ENCODE measurements at places on chromosomes 5 and 9. TPM values are rescaled to one million over a fixed set of nuclear protein-coding genes. Genes with fewer than 3 reads are reported as not detected.

GRCh38 chr9:96419691-96419969 is 1.5 kb upstream of the ZNF367 start:
- peaks cover 35% of the 10 kb centered on the region for H3K4me1 ChIP-seq
- DNase-seq: no peak
- H3K27me3 ChIP-seq: no peaks in the 10 kb centered on the region
- peaks cover 12% of the 10 kb centered on the region for H3K36me3 ChIP-seq
- peak overlapping the region; percentile 89 for H3K27ac ChIP-seq

DNA sequence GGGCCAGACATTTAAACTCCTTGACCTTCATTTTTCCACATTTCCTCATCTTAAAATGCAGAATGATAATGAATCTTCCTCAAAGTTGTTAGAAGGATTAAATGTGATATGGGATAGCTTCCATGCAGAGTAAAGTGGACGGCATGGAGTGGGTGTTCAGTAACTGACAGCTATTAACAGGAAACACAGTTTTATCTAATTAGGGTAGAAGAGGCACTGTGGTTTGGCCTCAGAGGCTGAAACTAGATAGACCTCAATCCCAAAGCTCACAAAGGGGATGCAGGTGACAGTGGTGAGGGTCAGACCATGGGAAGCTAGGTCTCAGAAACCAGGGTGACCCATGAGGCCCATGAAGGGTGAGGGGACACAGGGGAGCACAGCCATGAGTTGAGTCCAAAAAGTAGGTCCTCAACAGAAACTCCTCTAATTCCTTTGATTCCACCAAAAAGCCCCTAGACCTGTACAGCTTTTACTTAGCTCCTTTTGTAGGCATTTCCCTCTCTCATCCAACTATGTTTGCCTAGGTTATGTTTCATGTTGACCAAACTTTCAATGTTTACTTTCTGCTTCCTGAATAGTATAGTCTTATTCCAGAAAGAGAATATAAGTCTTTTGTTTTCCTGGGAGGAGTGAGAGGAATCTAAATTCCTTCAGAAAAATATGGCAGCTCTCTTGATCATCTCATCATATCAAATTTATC is 27.9 kb upstream of the GLDC start:
- no peaks in the 10 kb centered on the region for H3K36me3 ChIP-seq
- peaks cover 1% of the 10 kb centered on the region for H3K4me1 ChIP-seq
- DNase-seq: no peak
- H3K4me3 ChIP-seq: no peak overlapping the region

DNA sequence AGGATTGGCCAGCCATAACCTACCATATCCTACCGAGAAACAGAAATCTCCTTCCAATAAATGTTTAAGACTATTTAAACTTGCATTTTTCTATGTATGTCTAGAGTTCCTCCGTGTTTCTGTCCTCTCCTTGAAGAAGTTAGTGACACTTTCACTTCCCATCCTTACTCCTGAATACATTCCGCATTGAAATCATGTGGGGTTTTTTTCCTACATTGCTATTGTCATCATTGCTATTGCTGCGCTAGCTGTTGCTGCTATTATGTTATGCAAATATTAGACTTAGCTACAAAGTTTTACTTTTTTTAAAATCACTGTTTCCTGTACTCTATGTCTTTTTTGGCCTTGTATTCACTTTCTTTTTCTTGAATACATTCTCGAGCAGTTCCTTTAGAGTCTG is 83.3 kb upstream of the NEK6 start:
- no peak overlapping the region for H3K27ac ChIP-seq
- peaks cover 6% of the 10 kb centered on the region for H3K36me3 ChIP-seq
- H3K27me3 ChIP-seq: peaks cover 4% of the 10 kb centered on the region
- H3K4me1 ChIP-seq: peaks cover 35% of the 10 kb centered on the region
- no peak for DNase-seq
- no peak overlapping the region for H3K4me3 ChIP-seq

DNA sequence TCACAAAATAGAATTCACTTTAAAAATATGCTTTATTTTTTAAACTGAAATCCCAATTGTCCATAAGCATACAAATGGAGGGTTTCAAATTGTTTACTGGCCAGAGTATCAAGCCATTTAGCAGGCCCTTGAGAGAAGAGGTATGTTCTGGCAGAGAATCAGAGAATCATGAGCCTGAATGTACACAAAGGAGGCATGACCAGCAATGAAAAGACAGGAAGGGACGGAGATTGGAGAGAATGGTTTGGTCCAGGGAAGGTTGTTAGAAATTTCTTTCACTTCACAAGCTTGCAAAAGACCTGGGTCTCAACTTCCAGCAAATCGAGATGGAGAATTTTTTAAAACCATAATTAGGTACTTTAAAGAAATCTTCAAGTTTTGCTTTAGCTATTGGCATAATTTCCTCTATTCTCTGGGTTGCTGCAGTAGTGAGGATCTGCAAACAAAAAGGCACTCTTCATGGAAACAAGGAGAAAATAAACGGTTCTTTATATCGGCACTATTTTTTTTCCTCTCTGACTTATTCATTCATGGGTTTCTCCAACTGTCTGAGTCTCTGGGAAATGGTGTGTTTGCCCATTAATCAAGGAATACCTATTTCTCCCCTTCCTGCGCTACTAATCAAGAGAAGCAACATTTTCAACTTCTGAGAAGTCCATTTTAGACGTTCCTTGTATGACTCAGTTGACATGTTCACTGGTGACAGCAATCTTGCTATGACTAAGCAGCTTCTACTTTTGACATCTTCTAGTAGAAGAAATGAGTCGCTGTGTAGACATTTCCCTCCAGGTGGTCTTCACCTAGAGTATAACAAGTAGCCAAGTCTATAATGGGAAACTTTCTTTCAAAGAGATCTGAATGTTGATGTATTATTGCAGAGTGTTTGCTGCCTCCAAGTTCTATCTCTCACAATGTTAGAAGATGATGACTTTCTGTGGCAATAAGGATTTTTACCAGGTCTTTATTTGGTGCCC is 23.1 kb upstream of the ERCC6L2 start:
- H3K36me3 ChIP-seq: peaks cover 34% of the 10 kb centered on the region
- H3K4me3 ChIP-seq: peak overlapping the region; percentile 32
- H3K27ac ChIP-seq: peak overlapping the region; percentile 29
- no peak for DNase-seq
- no peaks in the 10 kb centered on the region for H3K27me3 ChIP-seq
- peaks cover 35% of the 10 kb centered on the region for H3K4me1 ChIP-seq

DNA sequence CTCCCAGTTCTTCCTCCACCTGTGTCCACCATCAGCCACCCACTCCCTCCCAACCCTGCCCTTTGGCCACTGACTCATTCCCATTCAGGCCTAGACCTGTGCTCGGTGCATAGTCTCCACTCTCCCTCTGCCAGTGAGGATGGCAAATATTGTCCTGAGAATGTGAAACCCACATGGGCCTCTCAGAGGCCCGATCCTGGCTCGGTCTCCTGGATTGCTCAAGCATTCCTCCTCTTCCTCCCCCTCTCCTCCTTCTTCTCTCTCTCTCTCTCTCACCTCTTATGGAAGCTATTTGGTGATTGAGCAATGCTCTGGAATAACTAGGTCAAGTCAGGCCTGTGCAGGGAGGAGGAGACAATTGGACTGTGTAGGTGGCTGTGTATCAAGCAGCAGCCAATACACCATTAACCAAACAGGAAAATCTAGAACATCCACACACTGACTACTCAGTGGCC is 99.9 kb downstream of the KLF4 start:
- H3K27me3 ChIP-seq: no peaks in the 10 kb centered on the region
- DNase-seq: no peak
- H3K27ac ChIP-seq: no peak overlapping the region

DNA sequence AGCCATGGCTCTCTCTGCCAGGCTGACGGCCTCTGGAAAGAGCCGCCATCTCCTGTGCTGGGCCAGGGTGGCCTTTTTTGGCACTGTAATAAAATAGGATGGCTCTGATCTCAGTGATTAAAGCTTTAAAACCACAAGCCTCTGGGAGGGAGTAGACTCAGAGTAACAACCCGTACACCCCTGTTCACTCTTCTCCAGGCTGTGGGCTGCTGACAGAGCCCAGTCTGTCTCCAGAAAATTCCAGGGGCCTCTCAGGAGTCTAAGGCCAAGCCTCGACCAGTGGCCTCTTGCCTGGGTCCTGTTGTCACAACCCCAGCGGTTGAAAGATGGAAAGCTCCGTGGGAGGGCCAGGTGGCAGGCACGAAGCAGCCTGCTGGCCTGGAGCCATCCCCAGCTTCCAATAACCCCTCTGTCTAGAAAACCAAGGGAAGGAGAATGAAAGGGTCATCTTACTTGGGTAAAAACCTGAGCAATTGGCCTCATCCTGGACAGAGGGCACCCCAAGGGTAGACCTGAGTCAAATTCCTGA is 286.7 kb upstream of the ZNF462 start:
- H3K27me3 ChIP-seq: no peaks in the 10 kb centered on the region
- no peak overlapping the region for H3K4me3 ChIP-seq
- no peaks in the 10 kb centered on the region for H3K36me3 ChIP-seq
- H3K27ac ChIP-seq: no peak overlapping the region
- no peak for DNase-seq
- H3K4me1 ChIP-seq: no peaks in the 10 kb centered on the region

- no peak overlapping the region for H3K4me3 ChIP-seq
- peaks cover 46% of the 10 kb centered on the region for H3K27me3 ChIP-seq
- peaks cover 20% of the 10 kb centered on the region for H3K4me1 ChIP-seq
- no peaks in the 10 kb centered on the region for H3K36me3 ChIP-seq
- DNase-seq: no peak
Measured at GRCh38 chr9:36011379-36011778, 25.3 kb upstream of the RECK start.

DNA sequence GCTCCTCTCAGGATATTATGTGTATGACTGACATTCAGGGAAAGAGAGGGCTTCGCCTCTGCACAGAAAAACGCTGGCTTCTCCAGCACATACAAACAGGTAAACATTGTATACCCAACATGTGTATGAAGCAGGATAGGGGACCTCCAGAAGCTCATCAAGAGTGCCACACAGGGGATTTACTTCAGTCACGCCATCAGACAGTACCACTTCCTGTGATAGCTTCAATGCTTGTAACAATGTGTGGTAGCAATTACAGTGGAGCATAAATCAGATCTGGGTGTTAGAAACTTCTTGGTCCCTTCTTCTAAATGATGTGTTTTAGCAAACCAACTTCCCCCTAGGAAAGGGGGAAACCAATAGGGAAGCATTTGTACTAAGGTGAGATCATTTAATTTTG is 160.8 kb downstream of the TSSK1B start:
- H3K4me1 ChIP-seq: peaks cover 25% of the 10 kb centered on the region
- H3K27me3 ChIP-seq: no peaks in the 10 kb centered on the region
- H3K4me3 ChIP-seq: no peak overlapping the region

DNA sequence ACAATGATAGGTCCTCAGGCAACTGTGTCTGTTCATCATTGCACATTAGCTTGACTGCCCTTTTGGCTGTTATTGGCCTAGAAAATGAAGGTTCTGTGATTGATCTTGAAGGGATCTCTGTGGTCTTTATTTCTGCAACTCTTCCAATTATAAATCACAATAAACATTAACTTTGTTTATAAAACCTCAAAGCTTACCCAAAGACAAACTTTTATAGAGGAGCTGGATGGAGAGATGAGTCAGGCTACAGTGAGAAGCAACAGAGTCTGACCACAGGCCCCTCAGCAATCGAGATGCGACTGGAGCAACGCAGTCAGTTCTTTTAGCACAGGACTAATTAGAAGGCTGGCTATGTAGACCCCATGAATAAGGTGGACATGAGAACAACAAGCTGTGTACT is 5.3 kb downstream of the MACROH2A1 start:
- peaks cover 46% of the 10 kb centered on the region for H3K36me3 ChIP-seq
- H3K4me1 ChIP-seq: peaks cover 72% of the 10 kb centered on the region
- DNase-seq: no peak
- H3K27me3 ChIP-seq: no peaks in the 10 kb centered on the region
- no peak overlapping the region for H3K4me3 ChIP-seq

The SCGB3A2 gene
- not detected for total RNA-seq

The TMEFF1 gene
- not detected for total RNA-seq

The SLCO4C1 gene
- total RNA-seq: 3.6 TPM

The DAB2IP gene
- total RNA-seq: not detected

The TIGD6 gene
- 2.0 TPM for total RNA-seq

The PAPPA gene
- not detected for total RNA-seq

The EPB41L4A gene
- 3.3 TPM for total RNA-seq

All from activated CD4-positive, alpha-beta memory T cell treated with anti-CD3 and anti-CD28 coated beads, Interleukin-2, amount 10 ng/mL, durations not matched to agents 7 days and 5 days (primary cell).